ENCODE measurements at places on chromosomes 4 and X.
A peak's percentile ranks its signal among the peaks of the same experiment; 100 is the strongest.

DNA sequence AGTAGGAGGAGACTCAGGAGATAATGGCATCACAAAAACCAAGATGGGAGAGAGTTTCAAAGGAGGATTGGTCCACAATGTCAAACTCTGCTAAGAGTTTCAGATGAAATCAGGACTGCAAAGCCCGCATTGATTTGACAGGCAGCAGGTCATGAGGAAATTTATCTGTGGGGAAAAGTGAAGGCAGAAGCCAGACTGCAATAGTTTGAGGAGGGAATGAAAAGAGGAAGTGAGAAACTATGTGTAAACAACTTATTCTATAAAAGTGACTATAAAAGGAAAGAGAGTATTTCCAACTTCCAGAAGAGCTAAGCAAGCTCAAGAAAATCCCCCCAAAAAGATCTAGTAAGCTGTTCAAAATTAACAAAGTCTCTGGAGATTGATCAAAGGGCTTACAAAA lies 66.3 kb upstream of the DGKK start:
- no peak for DNase-seq

DNA sequence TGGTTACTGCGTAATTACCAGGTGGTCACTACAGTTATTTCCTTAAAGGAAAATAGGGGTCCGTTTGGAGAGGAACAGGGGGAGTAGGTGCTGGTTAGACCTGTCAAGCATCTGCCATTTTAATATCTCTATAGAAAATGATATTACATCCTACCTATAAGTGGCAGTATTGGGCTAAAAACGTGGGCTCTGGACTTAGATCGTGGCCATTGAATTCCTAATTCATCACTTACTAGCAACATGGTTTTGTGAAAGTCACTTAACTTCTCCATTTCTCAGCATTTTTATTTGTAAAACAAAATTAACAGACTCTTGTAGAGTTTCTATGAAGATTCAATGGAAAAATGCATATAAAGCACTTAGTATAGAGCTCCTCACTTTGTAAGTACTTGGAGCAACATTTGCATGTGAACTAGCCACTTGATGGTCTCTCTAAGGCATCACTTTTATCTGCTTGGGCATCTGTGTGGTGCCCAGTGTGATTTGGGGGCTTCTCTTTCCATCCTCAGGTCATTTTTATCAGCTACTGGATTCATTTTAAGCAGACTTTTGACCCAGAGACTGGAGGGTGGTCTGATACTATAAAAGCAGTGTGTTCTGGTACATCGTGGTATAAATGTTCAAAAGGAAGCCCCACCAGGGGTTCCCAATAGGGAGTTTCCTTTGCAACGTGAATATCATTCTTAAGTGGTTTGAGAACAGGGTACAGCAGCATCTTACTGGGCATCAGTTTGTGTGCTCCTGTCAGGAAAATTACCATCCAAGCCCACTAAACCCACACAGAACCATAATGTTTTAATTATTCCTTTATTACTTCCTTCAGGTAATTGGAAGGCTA lies 42.7 kb upstream of the RASSF6 start:
- DNase-seq, result peak; percentile 23

- DNase-seq, result no peak
Measured at GRCh38 chr4:17166954-17167353, 268.5 kb upstream of the LDB2 start.

DNA sequence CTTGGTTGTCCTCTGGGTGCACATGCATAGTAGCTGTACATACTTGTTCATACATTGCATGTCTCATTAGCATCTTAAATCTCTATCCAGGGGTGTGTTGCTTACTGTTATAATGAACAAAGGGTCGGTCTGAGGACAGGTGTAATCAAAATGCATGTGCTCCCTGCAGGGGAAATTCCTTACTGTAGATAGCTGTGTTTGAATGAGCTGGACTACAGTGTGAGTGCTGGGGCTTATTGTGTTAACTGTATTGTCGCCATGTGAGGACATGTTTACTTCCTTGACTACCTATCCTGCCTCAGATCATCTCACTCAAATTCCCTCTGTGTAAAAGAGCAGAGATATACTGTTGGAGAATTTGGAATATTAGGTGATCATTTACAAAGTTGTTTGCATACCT lies 98.7 kb downstream of the KLHL34 start:
- no peak for DNase-seq

- DNase-seq, result peak; percentile 26
Measured at GRCh38 chr4:20305976-20306375, 54.3 kb downstream of the SLIT2 start.

DNA sequence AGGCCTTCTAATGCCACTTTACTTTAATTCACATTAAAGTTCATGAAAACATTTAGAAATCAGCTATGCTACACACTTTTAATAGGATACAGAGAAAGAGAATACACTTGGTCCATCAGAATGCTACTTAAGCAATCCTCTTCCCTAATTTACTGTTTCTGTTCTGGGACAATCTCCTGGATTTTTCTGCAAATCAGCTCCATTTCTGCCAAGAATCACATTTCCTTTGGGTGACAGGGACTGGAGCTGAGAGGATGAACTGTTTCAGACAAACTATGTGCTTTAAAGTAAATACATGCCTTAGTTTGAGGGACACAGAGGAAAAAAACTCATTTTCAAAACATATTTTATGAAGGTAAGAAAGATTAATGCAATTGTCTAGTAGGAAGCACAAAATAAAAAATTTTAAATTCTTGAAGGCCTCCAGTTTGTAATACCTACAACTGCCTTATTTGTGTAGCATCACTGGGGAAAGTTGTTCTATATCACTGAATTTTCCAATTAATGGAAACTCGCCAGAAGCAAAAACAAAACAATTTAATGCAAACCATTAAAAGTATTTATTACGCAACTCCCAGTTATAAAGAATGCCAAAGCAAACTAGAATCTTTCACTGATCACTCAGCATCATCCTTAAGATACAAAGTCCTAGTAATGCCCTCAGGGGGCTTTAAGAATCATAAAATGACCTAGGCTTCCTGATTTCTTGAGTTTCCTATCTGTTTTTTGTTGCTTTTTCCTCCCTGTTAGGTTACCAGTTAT lies 36.3 kb downstream of the BCLAF3 start:
- no peak for DNase-seq

GRCh38 chrX:136828830-136829229 lies 48.1 kb upstream of the ARHGEF6 start:
- no peak for DNase-seq

DNA sequence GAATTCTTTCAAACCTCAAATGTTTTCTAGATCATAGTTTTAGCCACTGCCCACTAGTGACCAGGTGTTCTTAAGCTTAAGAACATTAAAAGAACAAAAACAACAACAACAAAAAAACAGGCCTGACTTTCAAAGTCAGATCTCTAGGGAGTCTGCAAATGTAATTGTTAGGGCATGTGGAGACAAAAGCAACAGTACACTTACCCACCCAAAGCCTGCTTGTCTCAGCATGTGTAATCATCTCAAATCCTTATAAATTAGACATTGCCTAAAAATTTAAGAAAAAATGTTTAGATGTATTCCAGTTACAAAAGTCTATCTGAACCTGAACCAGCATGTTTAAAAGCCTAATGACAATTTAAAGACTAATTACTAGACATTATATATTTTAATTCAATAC lies 79.9 kb downstream of the SLC7A11 start:
- no peak for DNase-seq

DNA sequence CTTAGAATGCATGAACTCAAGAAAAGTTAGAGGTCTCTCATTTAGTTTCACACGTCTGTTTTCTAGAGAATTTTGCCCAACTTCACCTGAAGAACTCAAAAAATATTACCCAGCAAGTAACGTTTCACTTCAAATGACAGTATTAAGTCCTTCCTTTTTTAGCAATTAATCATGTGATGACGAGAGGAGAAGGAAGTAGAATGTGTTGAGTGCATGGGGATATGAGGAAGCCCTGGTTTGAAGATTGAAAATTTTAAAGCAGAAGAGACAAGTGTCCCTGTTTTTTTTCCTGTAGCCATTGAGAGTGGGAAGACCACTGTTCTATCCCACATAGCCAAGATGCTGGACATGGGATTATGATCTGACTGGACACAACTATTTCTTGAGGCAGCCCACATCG lies 406.3 kb upstream of the CPEB2 start:
- DNase-seq, result no peak

- DNase-seq, result peak; percentile 18
Measured at GRCh38 chr4:113474017-113474416, 287.5 kb downstream of the CAMK2D start.

DNA sequence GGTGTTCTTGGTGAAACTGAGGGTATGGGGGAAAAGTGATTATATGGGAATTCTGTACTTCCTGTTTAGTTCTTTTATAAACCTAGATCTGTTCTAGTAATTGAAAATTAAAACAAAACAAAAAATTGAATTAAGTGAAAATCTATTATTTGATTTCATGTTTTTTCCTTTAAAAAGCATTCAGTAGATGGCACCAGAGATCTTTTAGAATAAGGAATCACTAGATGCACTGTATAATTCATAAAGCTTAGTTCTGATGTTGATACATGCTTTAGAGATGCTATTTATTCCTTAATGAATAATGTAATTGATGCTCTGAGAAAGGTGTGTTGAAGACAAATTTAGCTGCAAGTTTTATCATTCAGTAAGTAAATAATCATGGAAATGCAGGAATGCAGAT lies 87.3 kb downstream of the LCORL start:
- DNase-seq, result no peak

GRCh38 chr4:173805884-173806283 lies 275.9 kb upstream of the HAND2 start:
- DNase-seq, result no peak

- no peak for DNase-seq
Measured at GRCh38 chr4:41930139-41930831, 4.9 kb upstream of the TMEM33 start.

- no peak for DNase-seq
Measured at GRCh38 chr4:101791182-101791558, 640 bp downstream of the BANK1 start.

- peak; percentile 55 for DNase-seq
Measured at GRCh38 chr4:168751263-168752225, 254.7 kb downstream of the PALLD start.

GRCh38 chr4:15587649-15588048 lies 67.5 kb downstream of the FBXL5 start:
- no peak for DNase-seq

DNA sequence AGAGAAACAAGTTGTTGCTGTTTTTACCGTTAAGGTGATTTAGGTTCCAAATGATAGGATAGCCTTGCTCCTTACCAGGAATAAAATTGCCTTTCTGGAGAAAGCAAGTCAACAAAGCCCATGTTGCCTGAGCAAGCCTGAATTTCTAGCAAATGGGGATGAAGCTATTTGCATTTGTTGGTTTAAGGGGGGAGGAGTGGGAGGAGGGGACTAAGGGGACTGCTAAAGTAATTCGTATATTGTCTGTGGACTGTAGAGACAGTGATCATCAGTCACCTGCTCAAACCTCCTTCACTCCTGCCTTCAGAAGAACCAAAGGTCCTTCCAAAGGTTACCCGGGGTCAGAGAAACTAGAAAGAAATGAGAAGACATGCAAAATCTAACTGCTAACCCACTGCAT lies 65.8 kb downstream of the SCML2 start:
- no peak for DNase-seq

DNA sequence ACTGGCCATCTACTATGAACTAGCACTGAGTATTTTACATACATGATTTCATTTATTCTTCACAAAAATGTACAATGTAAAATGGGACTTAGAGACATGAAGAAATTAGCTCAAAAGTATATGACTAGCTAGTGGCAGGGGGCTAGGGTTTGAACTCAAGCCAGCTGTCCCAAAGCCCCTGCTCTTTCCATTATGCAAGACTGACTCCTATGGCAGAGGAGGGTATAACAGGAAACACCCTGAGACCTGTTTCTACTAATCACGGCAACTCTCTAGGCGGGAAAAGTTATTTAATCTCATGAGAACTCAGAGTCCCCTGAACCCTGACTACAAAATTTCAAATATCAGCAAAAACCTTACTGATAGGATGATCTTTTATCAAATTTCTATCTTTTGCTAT lies 150.6 kb downstream of the PRDM5 start:
- no peak for DNase-seq

GRCh38 chr4:12005471-12005870 lies 576.8 kb upstream of the HS3ST1 start:
- no peak for DNase-seq

GRCh38 chrX:115679460-115679859 lies 118.5 kb downstream of the PLS3 start:
- peak; percentile 24 for DNase-seq

GRCh38 chrX:151765026-151765425 lies 30.5 kb downstream of the CNGA2 start:
- no peak for DNase-seq

DNA sequence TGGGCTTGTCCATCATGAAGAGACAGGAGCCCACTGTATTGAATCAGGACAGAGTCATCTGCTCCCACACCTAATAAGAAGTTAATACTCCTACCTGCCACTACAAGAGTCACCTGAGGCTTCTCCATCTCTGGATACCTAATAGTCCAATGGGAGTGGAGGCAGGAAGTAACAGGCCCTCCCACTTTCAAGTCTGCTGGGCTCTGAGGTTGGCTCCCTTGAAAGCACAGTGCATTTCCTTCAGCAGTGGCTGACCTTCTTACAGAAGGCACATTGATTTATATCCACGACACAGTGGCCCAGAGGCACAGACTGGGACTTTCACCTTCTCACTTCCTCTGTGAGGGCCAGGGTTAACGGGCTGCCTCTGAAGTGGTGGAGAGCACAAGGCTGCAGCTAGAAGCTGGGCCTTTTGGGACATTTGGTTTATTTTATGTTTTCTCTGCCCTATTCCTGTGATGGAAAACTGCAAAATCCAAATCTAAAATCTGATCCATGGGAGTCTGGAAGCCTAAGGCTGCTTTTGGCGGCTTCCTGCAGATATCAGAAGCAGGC lies 38.1 kb downstream of the FRG2 start:
- no peak for DNase-seq

GRCh38 chr4:41408150-41408549 lies 129.8 kb upstream of the LIMCH1 start:
- DNase-seq, result no peak

DNA sequence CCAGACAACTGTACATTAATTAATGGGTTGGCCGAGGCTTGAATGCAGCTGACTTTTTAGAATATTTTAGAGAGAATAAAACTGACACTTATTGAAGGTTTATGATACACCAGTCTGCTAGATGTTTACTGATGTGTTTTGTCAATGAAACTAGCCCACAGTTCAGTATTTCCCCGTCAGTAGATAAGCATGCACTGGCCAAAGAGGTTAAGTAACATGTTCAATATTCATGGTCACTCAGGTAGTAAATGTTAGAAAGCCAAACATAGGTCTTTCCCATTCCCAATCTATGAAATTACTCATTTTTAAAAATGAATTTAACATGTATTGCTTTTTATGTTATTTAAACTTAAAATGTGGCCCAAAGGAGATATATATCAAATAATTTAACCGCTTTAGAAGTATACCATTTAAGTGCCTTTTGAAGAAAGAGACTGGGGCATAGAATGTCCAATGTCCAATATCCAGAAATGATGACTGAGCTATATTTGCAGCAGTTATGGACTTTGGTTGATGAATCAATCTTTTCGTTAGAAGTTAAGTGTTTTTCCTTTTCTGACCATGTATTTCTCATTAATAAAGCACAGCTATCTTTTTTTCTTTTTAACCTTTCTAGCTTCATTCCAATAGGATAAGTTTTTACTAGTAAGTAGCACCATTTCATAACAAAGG lies 156.1 kb downstream of the RAPGEF2 start:
- DNase-seq, result no peak

Data from AG08396 (cell line).